ENCODE measurements at places on chromosomes 1 and 21.

- no peak for DNase-seq
These were observed 7.6 kb downstream of the CHODL start for GRCh38 chr21:18252256-18252655.

- no peak for DNase-seq
These were observed 2.5 kb downstream of the LMX1A start for GRCh38 chr1:165353731-165354671.

DNA sequence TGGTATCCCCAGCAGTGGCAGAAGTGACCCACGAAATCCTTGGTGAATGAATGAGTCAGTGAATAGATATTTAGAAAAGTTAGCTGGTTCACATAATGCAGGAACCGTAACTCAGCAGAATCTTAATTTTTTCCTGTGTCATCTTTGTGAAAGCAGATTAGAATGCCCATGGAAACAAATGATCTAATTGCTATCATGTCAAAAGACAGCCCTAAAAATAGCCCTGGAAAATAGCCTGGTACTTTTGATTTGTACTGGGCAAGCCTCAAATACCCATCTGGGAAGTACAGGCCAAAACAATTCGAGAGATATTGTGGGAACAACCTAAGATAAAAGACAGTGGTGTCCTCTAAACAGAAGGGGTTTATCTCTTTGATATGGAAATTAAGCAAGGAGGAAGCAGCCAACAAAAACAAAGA lies 21.1 kb downstream of the FYB2 start:
- DNase-seq: no peak

GRCh38 chr21:41121785-41122415 lies 46.1 kb upstream of the BACE2 start:
- no peak for DNase-seq

DNA sequence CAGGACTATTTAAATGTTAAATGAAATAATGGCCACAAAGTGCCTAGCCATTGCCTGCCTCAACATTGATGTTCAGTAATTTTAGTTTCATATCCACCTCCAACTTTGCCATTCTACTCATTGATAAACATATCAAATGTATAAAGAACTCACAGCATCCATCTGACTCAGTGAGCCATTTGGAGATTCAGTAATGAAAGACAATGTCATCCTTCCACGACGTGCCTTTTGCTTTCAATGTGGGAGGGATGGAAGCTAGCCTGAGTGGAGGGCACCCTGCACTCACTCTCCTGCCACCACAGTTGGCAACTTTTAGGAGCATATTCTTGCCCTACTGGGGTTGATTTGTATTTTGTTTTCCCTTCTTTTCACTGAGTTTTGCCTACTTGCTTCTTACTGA lies 151.5 kb downstream of the GLUL start:
- no peak for DNase-seq

DNA sequence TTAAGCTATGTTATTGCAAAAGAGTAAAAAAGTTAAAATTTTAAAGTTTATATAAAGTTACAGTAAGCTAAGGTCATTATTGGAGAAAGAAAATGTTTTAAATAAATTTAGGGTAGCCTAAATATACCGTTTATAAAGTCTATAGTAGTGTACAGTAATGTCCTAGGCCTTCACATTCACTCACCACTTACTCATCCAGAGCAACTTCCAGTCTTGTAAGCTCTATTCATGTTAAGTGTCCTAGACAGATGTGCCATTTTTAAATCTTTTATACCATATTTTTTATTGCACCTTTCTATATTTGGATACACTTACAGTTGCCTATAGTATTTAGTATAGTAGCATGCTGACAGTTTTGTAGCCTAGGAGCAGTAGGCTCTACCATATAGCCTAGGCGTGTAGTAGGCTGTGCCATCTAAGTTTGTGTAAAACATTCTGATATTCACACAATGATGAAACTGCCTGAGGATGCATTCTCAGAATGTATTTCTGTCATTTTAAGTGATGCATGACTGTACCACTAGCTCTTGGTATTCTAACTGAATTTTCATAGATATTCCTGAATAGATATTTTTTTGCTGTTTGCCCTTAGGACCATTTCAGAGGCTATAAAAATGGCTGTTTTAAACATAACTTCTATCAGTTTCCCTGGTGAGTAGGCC lies 26.8 kb downstream of the PPP2R5A start:
- no peak for DNase-seq

DNA sequence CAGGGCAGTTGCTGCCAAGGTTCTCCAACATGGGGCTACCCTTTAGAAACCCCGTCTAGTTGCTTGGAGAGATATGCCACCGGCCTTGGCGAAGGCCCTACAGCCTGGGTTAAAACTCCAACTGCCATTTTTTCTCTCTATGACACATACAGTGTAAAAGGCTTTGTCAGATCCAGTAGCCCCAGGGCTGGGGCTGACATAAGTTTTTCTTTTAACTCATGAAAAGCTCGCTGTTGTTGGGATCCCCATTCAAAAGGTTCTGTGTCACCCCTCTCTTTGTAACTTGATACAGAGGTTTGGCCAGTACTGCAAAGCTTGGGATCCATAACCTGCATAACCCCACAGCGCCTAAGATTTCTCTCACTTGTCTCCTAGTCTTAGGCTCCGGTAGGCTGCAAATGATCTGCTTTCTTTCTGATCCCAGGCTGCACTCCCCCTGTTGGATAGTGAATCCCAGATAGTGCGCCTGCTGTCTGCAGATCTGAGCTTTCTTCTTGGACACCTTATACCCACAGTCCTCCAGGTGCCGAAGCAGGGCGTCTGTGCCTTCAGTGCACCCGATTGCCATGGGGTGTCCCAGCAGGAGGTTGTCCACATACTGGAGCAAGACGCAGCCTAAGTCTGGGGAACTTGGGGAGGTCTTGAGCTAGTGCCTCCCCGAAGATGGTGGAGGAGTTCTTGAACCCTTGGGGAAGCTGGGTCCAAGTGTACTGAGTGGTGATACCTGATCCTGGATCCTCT lies 406.2 kb downstream of the TGFB2 start:
- DNase-seq: no peak

- no peak for DNase-seq
These were observed 6.5 kb upstream of the DNM3 start for GRCh38 chr1:171834821-171835220.

GRCh38 chr1:7186382-7187111 lies 401.3 kb downstream of the CAMTA1 start:
- DNase-seq: no peak

DNA sequence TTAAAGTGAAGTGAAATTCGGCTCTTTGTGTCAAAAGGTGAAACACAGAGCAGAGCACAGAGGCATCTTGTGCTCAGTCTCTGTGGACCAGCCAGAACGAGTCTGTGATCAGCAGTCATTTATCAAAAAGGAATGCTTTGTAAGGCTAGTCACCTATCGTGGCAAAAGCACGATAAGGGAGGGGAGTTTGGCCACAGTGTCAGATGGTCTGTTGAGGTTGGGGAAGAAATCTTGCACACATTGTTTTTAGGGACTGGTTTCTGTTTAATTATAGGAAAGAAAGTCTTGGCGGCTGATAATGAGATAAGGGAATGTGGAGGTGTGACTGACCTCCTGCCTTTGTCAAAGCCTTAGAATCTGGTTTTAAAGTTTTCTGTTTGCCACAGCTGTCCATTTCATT lies 58.2 kb upstream of the KIAA1614 start:
- DNase-seq: no peak

DNA sequence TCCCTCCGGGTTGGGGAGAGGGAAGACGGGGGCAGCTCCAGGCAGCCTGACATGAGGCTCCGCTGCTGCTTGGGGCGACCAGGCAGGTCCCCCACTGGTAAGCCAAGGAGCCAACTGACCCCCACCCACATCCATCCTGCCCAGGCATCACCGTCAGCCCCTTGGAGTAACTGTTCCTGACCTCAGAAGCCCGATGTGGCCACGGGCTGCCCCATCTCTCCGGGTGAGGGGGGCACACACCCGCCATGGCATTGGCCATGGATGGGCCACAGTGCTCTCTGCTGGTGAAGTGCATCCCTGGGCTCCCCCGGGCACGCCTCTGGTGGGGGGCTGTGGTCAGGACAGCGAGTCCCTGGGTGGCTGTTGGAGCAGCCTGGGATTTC lies 100.0 kb downstream of the CRYAA start:
- DNase-seq: peak; percentile 53

DNA sequence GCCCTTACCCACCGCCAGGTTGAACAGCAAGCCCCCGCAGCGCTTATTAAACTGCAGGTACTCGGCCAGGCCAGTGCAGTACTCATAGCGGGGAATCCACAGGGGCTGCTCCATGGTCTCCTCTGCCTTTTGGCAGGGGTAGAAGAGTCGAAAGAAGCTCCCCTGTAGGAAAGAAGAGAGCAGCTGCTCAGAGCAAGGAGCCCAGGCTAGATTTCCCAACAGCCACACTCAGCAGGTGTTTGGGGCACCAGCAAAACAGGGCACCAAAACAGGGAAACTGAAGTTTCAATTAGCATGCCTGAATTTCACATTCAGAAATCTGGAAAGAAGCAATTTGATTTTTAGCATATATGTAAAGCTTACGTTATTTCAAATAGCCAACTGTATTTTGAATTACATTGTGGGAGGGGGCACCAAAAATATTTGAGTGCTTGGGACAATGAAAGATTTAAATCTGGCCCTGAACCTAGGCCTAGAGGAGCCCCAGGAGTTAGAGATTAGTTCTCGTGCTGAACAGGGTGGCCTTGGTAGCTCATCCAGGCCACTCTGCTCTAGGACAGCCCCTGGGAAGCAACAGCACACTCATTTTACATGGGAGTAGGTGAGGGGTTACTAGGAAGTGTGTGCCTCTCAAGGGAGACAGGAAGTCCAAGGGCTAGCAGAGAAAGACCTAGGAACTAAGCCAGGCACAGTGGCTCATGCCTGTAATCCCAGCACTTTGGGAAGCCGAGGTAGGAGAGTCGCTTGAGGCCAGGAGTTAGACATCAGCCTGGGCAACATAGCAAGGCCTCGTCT lies 8.2 kb downstream of the PAFAH2 start:
- DNase-seq: no peak

GRCh38 chr1:2384130-2384860 lies 7.1 kb downstream of the MORN1 start:
- DNase-seq: peak; percentile 60

- no peak for DNase-seq
These were observed 9.1 kb downstream of the NTNG1 start for GRCh38 chr1:107149946-107150345.

DNA sequence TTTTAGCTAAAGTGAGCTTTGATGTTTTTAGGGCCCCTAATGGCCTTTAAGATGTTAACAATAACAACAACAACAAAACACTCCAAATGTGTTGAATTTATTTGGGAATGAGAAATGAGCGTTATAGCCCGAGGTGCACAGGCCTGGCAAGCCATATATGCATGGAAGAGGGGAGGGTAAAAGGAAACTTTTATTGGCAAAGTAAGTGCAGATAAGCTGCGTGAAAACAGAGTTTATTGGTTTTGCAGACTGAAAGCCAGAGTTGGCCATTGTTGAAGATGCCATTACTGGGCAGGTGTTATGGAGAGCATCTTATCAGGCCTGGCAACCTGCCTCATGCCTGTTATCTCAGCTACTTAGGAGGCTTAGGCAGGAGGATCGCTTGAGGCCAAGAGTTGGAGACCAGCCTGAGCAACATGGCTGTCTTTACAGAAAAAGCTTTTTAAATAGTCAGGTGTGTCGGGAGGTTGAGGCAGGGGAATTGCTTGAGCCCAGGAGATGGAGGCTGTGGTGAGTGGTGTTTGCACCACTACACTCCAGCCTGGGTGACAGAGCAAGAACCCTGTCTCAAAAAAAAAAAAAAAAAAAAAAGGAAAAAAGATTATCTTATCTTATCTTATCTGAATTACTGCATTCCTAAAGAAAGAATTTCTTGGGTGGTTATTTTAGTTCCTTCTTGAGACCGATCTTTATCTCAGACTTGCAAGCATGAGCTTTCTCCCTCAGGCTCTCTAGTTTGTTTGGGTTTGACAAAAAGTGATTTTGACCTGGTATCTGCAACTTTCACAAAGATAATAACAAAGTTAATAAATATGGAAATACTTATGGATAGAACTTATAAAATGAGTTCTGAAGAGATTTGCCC lies 1.7 kb downstream of the PATJ start:
- DNase-seq: no peak

- DNase-seq: no peak
These were observed 30.7 kb upstream of the RRP15 start for GRCh38 chr1:218254296-218254946.

DNA sequence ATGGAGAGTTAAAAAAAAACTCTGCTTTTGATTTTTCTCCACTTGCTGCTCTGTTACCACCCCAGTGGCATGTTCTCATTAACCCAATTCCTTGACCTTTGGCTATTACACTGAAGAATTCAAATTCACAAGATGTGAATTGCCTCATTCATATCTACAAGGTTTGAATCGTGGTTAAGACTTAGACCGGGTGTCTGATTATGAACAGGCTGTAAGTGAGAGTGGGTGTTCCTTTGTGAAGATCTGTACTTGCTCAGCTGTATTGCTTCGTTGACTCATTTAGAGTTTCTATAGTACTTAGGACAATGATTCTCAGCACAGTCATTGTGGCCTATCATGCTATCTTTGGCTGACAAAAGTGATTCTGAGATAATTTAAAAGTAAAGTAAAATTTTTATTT lies 36.4 kb downstream of the DNM3 start:
- no peak for DNase-seq

- DNase-seq: peak; percentile 69
These were observed at the start of gene KRTAP10-2 for GRCh38 chr21:44551340-44551961. Gene KRTAP10-2 (minus strand): TSS chr21:44551505. CDS start chr21:44551458, 47 bp downstream.

DNA sequence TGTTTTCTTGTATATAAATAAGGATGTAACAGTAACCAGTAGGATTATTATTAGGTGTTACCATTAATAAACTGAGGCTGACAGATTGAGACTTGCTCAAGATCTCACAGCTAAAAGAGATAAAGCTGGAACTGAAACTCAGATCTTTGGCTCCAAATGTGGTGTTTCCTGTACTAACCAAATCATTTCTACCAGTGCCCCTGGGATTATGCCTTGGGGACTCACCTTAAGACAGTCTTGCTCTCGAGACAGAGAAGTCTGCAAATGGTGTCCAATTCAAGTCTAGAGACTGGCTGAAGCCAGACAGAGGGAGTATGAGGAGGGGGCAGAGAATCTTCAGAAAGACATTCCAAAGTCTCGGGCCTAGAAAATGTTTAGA lies 593 bp upstream of the CD53 start:
- no peak for DNase-seq

DNA sequence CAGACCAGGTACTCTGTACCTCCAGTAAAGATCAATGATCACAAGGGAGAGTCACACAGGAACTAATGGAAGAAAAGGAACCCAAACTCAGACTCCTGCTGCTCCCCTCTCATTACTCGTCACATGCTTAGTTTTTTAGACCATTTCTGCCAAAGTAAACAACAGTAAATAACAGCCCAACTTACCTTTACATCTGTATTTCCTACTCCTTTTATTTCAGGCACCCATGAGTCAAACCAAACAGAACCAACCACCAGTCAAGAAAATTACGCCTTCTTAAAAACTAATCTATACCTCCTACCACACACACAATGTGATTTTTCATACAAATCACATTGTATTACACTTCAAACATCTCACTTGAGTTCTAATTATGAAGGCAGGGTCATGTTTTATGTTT lies 61.4 kb upstream of the HTR1D start:
- no peak for DNase-seq

GRCh38 chr1:58465825-58466629 lies 80.5 kb downstream of the OMA1 start:
- DNase-seq: no peak

- DNase-seq: peak; percentile 19
These were observed 13.5 kb upstream of the SLC1A7 start for GRCh38 chr1:53155945-53156344.

GRCh38 chr1:20174937-20175666 lies 10.8 kb upstream of the UBXN10 start:
- DNase-seq: no peak

Measured in spleen (tissue), 13 donors.